ENCODE measurements at places on chromosomes 16 and 17.

GRCh38 chr17:44110823-44111633 lies 12.4 kb downstream of the HDAC5 start:
- peak; percentile 5 for DNase-seq

GRCh38 chr17:45149037-45149668 lies 878 bp downstream of the HEXIM1 start:
- DNase-seq = peak; percentile 61

DNA sequence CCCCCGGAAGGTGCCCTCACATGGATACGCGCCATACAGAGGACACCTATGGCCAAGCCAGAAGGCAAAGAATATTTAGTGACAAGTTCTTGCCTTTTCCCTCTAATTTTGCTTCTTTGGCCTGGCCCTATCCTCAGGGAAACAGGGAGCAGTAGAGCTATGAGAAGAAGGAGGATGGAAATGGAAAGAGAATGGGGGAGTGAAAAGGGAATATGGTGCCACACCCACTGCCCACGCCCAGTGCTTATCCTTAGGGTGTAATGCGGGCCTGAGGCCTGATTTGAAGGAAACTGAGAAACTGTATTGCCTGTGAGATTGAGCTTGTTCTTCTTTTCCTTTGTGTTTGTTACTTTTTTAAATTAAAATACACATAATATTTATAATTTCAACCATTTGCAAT lies 255.1 kb downstream of the HS3ST3A1 start:
- no peak for DNase-seq

GRCh38 chr16:1769402-1770300 lies 1.7 kb downstream of the NME3 start:
- DNase-seq = no peak

GRCh38 chr16:23466162-23466885 lies 13.3 kb upstream of the COG7 start:
- DNase-seq = no peak

GRCh38 chr17:73430848-73431247 lies 119.0 kb upstream of the CDC42EP4 start:
- DNase-seq = no peak

Measured in stimulated activated CD8-positive, alpha-beta memory T cell treated with anti-CD3 and anti-CD28 coated beads, Interleukin-4, amount 100 ng/mL, for 1 hour (primary cell).